BJ (cell line): ENCODE measurements at places on chromosomes 12 and 14.

GRCh38 chr12:48866052-48866711 is 512 bp upstream of the RND1 start:
- no peak for DNase-seq

DNA sequence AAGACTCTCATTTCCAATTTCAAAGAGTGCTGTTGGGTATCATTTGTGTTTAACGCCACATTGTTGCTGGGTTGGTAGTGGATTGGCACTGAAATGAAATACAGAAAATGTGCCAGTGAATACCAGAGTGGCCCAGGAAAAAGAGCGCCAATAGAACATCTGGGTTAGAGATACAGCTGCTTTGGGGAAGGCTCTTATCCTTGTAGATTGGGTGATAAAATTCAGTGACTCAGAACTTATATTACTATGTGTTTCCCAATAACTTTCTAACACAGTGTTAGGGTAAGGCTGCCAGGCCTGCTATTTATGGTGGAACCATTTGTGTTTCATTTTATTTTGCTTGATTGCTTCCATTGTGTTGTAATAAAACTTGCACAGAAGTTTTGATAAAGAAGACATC is 168.2 kb upstream of the SSTR1 start:
- DNase-seq: peak; percentile 50

- no peak for DNase-seq
These were observed 364.1 kb upstream of the KITLG start for GRCh38 chr12:88944397-88944796.

DNA sequence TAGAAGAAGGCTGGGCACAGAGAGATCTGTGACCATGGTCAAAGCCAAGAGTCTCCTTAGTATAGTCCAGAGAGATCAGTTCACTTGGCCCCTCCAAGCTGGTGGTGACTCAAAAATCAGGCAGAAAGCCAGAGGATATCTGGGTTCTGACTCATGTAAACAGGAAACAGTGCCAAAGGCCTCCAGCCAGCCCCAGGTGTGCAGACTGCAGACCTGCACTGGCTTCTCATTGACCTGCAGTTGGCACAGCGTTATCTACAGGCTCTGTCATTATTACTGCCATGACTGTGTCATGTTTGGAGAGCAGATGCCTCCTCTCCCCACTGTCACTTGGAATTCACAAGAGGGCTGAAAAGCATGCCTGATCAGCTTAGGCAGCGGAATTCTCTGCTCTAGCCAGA is 295.7 kb upstream of the PRKD1 start:
- DNase-seq: peak; percentile 46

DNA sequence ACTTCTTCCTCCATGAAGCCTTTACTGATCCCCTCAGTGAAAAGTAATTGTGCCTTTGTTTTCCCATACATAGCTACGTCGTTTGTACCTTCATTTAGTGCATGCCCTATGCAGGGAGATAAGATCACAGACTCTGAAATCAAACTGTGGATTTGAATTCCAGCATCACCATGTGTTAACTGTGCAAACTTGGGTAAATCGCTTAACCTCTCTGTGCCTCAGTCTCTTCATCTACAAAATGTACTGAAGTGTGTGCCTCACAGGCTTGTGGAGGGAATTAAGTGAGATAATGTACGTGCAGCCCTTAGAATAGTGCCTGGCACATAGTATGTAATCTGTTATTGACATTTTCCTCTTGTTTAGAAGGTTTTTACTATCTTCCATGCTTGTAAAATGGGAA is 4.1 kb downstream of the CMAS start:
- no peak for DNase-seq

DNA sequence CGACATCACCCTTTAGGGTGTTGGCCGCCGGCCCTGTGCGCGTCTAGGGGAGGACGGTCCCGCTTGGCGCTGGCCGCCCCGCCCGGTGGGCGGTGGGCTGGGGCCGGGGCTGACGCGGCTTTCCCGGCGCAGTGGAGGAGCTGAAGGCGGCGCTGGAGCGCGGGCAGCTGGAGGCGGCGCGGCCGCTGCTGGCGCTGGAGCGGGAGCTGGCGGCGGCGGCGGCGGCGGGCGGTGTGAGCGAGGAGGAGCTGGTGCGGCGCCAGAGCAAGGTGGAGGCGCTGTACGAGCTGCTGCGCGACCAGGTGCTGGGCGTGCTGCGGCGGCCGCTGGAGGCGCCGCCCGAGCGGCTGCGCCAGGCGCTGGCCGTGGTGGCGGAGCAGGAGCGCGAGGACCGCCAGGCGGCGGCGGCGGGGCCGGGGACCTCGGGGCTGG is 3.6 kb downstream of the TNFAIP2 start:
- DNase-seq: no peak
